CD8-positive, alpha-beta memory T cell (primary cell): ENCODE measurements at places on chromosomes 4 and X. TPM values are rescaled to one million over a fixed set of nuclear protein-coding genes. Genes with fewer than 3 reads are reported as not detected.

GRCh38 chr4:99886146-99886545 lies 8.1 kb downstream of the LAMTOR3 start:
- DNase-seq = no peak

DNA sequence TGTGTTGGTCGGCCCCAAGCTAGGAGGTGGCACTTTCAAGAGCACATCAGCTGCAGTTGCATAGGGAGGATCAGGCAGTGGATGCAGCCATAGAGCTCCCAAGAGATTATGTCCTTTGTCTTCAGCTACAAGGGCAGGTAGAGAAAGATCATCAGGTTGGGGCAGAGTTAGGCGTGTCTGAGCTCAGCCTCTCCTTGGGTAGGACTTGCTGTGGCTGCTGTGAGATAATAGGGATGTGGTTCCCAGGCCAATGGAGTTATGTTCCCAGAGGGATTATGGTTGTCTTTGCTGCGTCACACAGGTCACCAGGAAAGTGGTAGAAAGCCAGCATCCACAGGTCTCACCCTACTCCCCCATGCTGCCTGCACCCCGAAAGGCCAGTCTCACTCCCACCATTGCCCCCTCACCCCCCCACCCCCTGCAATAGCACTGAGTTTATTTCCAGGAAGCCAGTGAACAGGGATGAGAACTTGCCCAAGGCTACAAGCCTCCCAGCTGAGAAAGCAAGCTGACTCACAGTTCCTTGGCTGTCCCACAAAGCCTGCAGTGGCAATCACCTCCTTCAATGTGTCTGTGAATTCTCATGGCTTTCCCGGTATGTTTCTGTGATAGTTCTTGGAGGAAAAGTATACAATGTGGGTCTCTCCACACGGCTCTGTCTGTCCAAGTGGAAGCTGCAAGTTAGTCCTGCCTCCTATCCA lies 148.4 kb downstream of the STPG2 start:
- DNase-seq = no peak

GRCh38 chr4:44150091-44150576 lies 298.5 kb downstream of the KCTD8 start:
- DNase-seq = no peak

GRCh38 chr4:78543424-78544125 lies 8.0 kb upstream of the ANXA3 start:
- DNase-seq = no peak

GRCh38 chr4:101439926-101440325 lies 92.6 kb upstream of the PPP3CA start:
- DNase-seq = no peak

GRCh38 chr4:102815981-102816380 lies 11.4 kb downstream of the UBE2D3 start:
- DNase-seq = no peak

GRCh38 chrX:31981546-31982062 lies 909.8 kb upstream of the FTHL17 start:
- no peak for DNase-seq

DNA sequence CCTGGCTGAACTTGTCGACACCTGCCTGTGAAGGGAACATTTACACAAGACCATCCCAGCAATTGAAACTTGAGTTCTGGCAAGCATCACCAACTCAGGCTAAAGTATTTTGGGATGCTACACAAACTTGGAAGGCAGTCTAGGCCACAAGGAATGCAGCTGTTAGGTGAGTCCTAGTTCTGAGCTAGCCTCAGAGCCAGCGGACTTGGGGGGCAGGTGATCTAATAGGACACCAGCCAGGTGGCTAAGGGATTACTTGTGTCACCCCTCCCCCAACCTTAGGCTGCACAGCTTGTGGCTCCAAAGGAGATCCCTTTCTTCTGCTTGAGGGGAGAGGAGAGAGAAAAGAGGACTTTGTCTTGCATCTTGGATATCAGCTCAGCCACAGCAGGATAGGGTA lies 62.3 kb upstream of the DKK2 start:
- no peak for DNase-seq

DNA sequence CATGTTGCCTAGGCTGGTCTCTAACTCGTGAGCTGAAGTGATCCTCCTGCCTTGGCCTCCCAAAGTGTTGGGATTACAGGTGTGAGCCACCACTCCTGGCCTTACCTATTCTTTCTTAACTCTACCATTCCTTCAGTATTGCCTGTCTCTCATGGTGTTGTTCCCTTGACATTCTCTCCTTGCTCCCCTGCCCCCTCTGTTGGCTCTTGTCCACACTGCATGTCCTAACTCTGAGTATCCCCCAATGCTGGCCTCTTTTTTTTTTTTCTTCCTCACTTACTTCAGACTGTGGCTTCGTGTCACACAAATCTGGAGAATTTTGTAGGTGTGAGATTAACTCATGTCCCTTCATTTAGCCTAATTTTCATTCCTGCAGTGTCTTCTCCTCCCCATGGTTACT lies 22.9 kb upstream of the FRMPD4 start:
- no peak for DNase-seq

DNA sequence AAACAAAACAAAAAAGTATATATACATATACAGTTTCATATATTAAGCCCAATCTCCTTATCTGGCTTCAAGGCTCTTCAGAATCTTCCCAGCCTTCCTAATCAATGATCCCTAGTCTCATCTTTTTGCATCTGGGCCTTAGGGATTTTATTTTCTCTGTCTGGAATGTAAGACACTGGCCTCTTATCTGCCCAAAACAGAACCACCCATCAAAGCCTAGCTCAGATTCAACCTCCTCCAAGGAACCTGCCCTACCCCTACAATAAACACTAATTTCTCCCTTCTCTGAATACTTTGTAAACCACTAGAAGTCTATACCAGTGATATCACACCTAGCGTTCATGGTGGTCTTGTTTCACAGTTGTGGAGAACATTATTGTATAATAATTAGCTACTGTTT lies 23.2 kb upstream of the GAB1 start:
- no peak for DNase-seq

DNA sequence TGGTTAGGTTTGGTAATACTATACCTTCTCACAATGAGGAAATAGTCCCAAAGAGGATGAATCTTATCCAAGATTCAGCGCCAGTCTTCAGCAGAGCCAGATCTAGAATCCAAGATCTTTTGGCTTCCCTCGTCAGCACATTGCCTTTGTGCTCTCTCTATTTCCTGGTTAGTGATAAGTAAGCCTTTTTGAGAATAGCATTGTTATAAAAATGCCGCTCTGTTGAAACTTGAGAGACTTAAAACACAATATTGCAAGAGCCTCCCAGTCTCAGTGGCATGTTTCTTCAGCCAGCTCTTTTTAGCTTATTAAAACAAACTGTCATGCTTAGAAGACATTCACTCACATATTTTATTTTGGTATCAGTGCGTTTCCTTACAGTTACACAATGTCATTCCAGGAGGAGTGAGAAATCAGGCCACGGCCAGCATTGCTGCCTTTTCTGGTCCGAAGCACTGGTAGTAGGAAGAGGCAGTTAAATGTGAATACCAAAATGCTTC lies 141.4 kb downstream of the KLHL8 start:
- DNase-seq = no peak

DNA sequence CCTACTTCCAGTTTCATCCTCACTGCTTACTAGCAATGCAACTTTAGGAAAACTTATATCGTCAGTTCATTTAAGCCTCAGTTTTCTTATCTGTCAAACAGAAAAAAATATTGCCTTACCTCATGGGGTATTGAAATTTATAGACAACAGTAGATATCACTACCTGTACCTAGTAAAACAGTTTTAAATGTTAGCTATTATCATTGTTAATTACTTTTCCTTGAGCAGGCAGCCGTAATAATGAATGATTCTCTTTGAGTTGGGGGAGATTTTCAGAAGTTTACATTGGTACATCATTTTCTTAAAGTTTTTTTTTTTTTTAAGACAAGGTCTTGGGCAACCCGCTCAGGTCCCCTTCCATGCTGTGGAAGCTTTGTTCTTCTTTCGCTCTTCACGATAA lies 71.7 kb upstream of the BMPR1B start:
- DNase-seq = no peak

- no peak for DNase-seq
Observed at GRCh38 chrX:24025741-24026403, 1.1 kb downstream of the KLHL15 start.

DNA sequence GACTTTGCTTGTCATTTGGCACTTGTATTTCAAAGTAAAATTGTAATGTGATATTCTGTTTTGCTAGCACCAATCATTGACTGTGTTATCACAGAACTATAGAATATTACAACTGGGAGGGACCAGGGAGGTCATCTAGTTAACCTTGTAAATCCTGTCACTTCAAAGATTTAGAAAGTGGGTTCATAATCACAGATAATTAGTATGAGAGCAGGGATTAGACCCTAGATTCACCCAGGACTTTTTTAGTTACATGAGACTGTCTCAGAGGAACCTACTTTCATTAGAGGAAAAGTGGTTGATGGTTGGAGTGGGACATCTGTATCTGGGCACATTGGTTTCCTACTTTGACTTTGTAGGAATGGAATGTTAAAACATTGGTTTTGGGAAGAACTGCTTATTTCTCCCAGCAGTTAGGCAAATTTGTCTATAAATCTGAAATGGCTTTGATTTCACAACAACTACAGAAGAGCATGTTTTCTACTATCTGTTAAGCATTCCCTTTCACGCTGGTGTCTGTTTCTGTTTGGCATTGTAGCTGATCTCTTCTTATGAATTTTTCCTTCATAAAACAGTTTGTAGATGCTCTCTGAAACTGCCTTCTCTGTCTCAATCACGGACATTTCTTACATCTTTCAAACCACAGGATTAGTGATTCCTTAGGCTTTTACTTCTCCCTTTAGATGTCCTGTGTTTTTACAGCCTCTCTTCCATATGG lies 144.1 kb downstream of the DIPK2B start:
- DNase-seq = no peak

- DNase-seq = no peak
Observed at GRCh38 chrX:123504630-123505270, 228.1 kb downstream of the THOC2 start.

DNA sequence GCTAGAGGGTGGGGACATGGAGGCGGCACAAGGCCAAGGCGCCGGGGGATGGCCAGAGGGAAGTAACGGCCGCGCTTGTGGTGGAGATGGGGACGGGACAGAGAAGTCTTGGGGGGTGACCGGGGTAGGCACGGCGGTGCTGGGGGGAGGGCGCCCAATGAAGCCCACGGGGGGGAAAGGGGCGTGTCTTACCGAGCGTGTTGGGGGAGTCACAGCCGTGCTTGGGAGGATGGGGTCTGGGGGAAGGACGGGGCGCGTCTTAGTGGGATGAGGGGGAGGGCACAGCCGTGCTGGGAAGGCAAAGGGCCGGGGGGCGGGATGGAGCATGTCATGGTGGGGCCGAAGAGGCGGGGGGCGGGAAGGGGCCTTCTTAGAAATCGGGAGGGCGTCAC lies 952 bp downstream of the ARSD start:
- peak; percentile 43 for DNase-seq

DNA sequence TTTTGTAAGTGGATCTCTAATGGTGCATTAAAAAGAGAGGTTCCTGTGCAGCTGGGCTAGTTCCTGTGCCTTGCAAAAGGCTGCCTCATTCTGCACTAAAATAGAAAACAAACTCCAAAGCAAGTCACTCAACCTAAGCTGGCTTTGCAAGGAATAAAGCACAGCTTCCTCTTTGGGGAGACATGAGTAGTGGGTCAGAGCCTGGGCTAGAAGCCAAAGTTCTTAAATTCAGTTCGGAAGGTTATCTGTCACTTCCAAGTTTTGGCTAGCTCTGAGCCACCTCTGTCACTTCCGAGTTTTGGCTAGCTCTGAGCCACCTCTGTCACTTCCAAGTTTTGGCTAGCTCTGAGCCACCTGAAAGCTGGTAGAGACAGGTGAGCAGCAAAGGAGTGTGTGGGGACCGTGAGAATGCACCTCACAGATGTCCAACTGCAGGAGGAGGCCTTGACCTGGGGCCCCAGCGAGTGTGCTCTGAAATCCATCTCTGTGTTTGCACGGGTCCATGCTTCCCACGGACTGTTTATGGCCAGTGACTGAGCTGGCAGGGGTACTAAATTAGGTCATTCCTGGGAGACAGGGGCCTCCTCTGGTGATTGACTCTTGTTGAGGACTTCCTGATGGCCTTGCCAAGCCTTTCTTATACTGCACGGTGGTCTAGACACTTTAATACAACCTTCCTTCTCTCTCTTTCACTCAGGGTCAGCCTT lies 36.4 kb upstream of the MAMLD1 start:
- no peak for DNase-seq

DNA sequence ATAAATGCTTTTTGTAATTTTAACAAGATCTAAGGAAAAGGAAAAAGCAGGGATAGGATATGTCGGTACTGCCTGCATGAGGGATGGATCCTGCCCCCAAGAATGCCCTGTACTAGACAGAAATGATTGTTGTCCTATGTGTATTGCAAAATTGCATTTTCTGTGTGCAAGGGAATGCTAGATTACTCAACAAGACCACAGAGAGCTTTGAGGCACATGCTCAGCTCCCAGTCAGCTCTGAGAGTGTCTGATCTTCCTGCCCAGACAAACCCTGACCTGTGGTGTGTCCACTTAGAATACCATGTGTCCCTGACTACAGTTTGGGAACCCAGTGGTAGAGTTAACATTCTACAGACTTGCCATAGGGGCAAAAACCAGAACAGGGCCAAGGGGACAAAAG lies 129.2 kb upstream of the PAK3 start:
- DNase-seq = no peak

DNA sequence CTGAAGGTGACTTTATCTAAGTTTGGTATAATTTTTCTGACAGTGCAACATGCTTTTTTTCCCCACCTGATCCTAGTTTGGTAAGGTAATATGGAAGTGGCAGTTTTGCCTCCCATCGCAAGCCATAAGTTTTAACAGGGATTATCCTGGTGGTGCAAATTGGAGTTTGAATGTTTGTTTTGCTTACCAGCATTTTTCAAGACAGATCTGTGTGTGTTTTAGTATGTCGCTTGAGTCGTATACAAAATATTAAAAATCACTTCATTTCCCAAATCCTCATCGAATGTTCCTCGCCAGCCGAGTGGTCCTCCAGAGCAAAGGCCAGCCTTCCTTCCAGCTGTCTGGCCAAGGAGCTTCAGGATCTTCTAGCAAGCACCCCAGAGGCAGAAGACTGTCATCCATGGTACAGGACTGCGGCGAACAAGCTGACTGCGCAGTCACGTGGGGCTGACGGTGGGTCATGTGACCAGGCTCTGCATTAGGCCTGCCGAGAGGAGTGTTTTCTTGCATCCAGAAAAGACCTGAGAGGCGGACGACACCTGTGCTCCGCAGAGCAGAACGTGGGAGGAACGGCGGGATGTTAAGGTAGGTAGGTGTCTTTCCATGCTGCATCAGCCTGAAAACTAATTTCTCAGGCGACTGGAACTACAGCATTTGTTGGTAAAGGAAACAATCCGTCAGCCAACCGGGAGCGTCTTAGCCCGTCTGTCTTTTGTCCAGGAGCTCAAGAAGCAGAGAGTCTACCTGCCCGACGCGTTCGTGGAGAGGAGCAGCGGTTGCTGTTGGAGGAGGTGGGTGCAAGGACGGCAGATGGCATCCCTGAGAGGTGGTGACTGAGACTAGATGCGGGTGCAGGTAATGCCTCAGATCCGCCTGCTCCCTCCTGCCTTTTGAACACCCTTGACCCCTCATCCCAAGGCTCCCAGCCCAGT lies at the start of gene GPRASP3:
GPRASP3 (plus strand) TSS at position 507 of the 932 bp plus-strand sequence. CDS start 28,253 bp downstream, outside the sequence.
- DNase-seq = peak; percentile 67

- DNase-seq = no peak
Observed at GRCh38 chr4:25993395-25994185, 79.6 kb downstream of the SMIM20 start.

The OPRPN gene
- total RNA-seq = not detected

The GPAT3 gene
- total RNA-seq = 6.2 TPM

The TNMD gene
- not detected for total RNA-seq

The POLR2B gene
- 122 TPM for total RNA-seq

The PAGE5 gene
- 1.1 TPM for total RNA-seq

The ADH1C gene
- not detected for total RNA-seq

The DNAAF6 gene
- not detected for total RNA-seq

The PKD2 gene
- 7.1 TPM for total RNA-seq

The RASL11B gene
- not detected for total RNA-seq
